CD4-positive, CD25-positive, alpha-beta regulatory T cell (primary cell): ENCODE measurements at places on chromosomes 2 and 18. TPM values are rescaled to one million over a fixed set of nuclear protein-coding genes. Genes with fewer than 3 reads are reported as not detected.
A peak's percentile ranks its signal among the peaks of the same experiment; 100 is the strongest.

- H3K4me1 ChIP-seq = peaks cover 43% of the 10 kb centered on the region
- no peaks in the 10 kb centered on the region for H3K27me3 ChIP-seq
- DNase-seq = no peak
- H3K36me3 ChIP-seq = no peaks in the 10 kb centered on the region
- no peak overlapping the region for H3K4me3 ChIP-seq
These were observed 34.5 kb downstream of the PCBP1 start for GRCh38 chr2:70121627-70122372.

The ARHGAP28 gene
- total RNA-seq = not detected

DNA sequence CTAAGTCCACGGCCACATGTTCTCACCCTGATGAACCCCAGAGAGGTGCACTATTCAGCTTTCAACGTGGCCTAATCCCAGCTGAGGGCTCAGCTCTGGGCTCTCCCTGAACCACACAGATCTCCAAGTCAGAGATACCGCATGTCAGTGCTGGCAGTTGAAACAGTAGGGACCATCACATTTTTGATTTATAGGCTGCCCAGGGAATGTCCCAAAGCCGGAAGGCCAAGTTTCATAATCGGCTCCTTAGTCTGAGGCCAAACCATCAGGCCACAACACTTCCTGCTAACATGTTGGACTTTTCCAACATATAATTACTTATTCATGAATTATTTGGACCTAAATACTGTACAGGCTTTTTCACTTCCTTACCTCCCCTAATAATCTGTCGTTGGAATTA is 91.9 kb upstream of the KLHL29 start:
- H3K36me3 ChIP-seq = no peaks in the 10 kb centered on the region
- no peak overlapping the region for H3K27ac ChIP-seq
- DNase-seq = no peak
- H3K4me3 ChIP-seq = no peak overlapping the region
- no peaks in the 10 kb centered on the region for H3K27me3 ChIP-seq

GRCh38 chr2:100620481-100620880 is 57.7 kb downstream of the PDCL3 start:
- H3K27ac ChIP-seq = no peak overlapping the region
- H3K27me3 ChIP-seq = no peaks in the 10 kb centered on the region
- no peaks in the 10 kb centered on the region for H3K4me1 ChIP-seq
- H3K4me3 ChIP-seq = no peak overlapping the region
- no peaks in the 10 kb centered on the region for H3K36me3 ChIP-seq

The CYP27C1 gene
- not detected for total RNA-seq

DNA sequence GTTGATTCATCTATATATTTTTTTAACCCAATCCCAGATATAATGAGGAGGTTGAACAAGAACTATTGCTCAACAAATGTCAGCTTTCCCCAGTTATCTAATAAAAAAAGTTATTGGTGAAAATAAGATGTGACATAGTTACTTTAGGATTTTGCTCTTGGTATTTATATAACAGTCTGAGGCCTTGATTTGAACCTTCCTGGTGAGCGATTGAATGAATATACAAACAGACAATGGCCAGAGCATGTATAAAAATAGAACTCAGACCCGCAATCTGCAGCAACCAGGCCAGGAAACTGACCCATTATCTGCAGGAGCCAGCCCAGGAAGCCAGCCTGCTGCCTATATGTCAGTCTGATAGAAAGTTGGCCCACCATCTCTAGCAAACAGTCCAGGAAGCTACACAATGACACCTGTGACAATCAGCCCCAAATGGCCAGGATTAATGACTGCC is 81.6 kb downstream of the HS6ST1 start:
- no peaks in the 10 kb centered on the region for H3K27me3 ChIP-seq
- H3K27ac ChIP-seq = no peak overlapping the region
- H3K36me3 ChIP-seq = no peaks in the 10 kb centered on the region

DNA sequence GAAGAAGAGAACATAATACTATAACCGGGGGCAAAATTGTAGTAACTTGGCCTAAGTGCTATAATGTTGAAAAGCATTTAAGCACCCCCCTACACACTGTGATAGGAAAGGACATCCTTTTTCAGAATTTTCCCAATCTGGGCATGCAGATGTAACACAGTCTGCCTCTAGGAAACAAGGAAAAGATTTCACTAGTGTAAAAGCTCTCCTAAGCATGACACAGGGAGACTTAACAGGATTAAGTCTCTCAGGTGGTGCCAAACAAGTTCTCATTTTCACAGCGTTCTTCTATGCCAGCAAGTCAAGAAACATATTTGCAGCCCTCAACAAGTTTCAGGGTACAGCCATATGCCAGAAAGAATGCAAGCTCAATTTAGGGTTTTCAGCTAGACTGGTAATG is 53.0 kb downstream of the NCKAP5 start:
- H3K4me3 ChIP-seq = no peak overlapping the region
- no peak overlapping the region for H3K27ac ChIP-seq
- no peaks in the 10 kb centered on the region for H3K27me3 ChIP-seq
- no peak for DNase-seq
- H3K36me3 ChIP-seq = no peaks in the 10 kb centered on the region

DNA sequence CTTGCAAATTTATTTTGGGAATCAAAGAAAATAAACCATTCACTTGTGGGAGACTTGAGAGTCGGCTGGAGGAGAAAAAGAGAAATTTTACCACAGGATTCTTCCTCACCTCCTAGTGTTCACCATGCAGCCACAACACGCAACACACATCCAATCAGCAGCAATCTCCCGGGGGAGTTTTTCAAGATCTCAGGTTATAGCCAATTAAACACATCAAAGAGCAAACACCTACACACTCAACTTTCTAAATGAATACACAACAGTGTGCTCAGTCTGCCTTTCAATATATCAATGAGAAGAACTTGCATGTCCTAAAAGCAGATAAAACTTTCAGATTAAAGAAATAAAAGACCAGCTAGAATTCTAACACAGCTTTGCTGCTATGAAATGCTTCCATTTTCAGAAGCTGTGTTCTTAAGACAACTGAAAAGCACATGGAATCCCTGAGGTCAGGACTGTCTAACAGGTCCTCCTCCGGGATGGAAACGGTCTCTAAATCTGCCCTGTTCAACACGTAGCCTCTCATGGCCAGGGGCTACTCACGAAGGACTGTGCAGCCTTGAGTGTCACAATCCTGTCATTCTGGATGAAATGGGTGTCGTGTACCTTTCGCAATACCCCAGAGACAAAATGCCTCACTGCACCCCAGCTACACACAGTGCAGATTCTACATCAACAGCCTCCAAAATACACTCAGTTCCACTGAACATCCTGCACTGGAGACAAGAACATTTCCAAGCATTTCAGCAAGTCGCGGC is 84.2 kb downstream of the ZNF516 start:
- H3K4me1 ChIP-seq = no peaks in the 10 kb centered on the region
- no peak overlapping the region for H3K4me3 ChIP-seq
- no peaks in the 10 kb centered on the region for H3K27me3 ChIP-seq
- DNase-seq = no peak
- no peak overlapping the region for H3K27ac ChIP-seq

The LONRF2 gene
- total RNA-seq = 0.42 TPM

GRCh38 chr18:9898792-9899549 is 13.2 kb downstream of the TXNDC2 start:
- peak; percentile 29 for DNase-seq
- H3K27ac ChIP-seq = no peak overlapping the region
- no peaks in the 10 kb centered on the region for H3K27me3 ChIP-seq
- H3K4me1 ChIP-seq = no peaks in the 10 kb centered on the region
- H3K36me3 ChIP-seq = no peaks in the 10 kb centered on the region
- no peak overlapping the region for H3K4me3 ChIP-seq

DNA sequence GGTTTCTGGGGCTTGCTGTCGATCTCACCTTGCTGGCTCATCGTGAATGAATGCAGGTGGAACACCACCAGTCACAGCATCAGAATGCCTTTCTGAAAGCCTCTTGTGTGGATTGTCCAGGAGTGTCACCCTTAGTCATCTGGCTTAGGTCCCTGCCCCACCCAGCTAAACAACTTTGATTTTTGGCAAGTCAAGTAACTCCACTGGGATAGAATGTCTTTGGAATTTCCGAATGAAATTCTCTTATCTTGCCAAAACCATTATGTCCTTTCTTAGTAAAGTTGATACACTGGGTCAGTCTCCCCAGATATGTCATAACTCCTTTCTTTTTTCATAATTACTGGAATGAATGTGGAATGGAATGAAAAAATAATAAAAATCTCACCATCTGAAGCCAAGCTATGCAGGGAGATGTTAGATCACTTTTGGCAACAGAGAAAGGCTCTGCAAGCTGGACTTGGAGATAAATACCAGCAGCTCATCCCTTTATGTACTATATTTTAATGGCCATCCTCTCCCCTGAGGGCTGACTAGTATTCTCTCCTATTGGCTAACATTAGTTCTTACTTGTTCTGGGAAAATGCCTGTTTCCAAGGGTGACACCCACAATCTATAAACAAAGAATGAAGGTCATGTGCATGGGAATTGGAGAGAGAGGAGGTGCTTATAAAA is 35.4 kb downstream of the INSIG2 start:
- H3K4me3 ChIP-seq = no peak overlapping the region
- no peak for DNase-seq
- no peak overlapping the region for H3K27ac ChIP-seq
- H3K4me1 ChIP-seq = no peaks in the 10 kb centered on the region
- no peaks in the 10 kb centered on the region for H3K36me3 ChIP-seq

DNA sequence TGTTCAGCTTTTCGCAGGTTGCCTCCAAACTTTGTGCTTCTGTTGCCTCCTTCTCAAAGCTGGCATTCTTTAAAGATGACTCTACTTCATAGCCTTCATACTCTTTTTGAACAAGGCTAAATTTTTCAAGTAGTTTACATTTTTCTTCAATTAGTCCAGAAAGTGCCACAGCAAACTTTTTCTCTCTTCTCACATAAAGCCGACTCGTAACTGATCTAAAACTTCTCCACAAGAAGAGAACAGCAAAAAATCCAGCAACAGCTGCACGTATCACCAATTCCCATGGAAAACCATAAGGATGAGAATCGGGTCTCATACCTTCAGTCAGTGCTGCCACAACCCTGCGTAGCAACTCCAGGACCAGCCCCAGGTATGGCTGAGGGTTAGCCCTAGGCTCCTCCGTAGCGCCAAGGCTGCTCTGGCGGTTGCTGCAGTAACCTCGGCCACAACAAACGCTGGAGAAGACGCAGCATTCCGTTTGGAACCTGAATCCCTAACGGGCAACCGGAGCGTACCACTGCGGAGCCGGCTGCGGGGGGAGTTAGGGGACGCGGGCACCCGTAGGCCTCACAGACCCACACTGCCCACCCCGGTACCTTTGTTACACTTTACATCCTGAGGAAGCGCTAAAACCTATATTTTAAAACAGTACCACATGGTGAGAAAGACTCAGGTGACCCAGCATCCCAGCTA is at the start of gene CTAGE1:
Gene CTAGE1 (minus strand): TSS at position 420 of the 693 bp plus-strand sequence. CDS start 104 bp downstream, at position 316.
- no peaks in the 10 kb centered on the region for H3K36me3 ChIP-seq
- H3K4me1 ChIP-seq = no peaks in the 10 kb centered on the region
- no peaks in the 10 kb centered on the region for H3K27me3 ChIP-seq
- DNase-seq = no peak

DNA sequence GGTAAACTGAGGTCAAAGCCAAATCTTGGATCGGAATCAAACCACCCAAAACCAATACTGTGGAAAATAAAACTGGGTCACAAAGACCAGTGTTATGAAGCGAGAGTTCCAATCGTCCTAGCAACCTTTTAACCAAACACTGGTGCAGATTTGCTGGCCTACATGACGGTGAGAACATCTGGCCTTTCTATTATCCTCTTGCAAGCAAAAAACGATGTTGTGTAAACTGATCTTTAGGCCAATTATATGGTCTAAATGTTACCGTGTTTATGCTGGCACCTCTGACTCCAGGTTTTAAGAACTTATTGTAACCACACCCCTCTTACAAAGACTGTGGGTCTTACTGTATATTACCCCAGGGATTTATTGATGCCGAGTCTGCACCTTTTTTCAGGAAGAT is 145.9 kb downstream of the GFPT1 start:
- H3K36me3 ChIP-seq = no peaks in the 10 kb centered on the region
- no peak for DNase-seq
- H3K4me3 ChIP-seq = no peak overlapping the region
- H3K27me3 ChIP-seq = peaks cover 4% of the 10 kb centered on the region

DNA sequence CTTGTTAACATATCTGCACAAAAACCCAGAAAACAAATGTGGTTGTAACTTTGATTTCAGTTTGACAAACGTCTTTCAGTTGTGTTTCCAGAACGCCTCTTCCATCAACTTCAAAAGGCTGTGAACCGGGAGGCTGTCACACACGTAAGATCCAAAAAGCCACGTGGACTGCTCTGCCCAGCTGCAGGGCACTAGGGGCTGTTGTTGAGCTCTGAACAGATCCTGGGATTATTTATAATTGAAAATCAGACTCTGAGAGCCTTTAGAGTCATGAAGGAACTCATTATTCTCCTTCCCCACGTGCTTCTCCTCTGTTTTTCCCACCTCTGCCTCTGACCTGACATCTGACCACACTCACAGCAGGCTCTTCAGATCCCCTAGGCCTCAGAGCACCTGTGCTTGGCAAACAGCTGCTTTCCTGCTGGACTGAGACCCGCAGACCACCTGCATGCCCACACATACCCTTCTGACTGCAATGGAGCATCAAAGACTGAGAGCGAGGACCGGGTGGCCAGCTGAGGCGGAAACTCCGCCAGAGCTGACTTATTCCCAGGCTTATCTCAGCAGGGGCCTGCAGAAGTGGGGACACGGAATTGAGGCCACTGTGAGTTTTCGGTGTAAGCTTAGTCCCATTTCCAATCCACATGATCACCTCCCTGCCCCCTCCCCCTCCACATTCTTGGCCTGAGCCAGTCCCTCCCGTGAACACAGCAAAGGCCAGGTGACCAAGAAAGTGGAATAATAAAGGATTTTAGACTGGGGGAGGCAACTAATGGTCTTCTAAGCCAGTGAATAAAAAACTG is 114.8 kb downstream of the ATL2 start:
- no peaks in the 10 kb centered on the region for H3K4me1 ChIP-seq
- no peaks in the 10 kb centered on the region for H3K36me3 ChIP-seq

DNA sequence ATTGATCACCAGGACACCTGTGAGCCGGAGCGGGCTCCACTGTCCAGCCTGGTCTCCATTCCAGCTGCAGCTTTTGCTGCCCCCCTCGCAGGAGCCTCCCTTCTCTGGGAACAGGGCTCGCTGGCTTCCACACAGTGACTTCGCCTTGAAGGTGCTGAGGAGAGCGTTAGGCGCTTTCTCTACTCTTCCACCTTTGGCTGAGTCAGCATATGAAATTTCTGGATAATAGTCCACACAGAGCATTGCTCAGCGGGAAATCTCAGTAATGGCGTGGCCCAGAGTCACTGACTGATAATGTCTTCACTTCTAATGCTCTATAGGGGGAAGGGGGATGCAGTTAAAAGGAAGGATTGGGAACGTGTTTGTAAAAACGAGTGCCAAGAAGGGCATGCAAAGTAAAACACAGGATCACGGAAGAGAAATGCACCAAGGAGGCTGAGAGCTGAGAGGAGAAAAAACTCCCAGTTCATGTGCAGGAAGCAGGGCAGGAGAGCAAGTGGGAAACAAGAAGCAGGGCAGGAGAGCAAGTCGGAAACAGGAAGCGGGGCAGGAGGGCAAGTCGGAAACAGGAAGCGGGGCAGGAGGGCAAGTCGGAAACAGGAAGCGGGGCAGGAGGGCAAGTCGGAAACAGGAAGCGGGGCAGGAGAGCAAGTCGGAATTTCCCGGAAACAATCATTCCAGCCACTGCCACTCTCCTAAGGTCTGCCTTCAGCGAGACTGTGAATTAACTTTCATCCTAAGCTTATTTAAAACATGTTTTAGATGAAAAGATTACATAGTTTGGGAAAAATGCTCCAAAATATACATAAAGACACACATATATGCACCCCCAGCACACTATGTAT is 77.7 kb downstream of the MYT1L start:
- H3K4me3 ChIP-seq = no peak overlapping the region
- no peak overlapping the region for H3K27ac ChIP-seq
- no peak for DNase-seq
- H3K4me1 ChIP-seq = no peaks in the 10 kb centered on the region
- H3K36me3 ChIP-seq = no peaks in the 10 kb centered on the region
